ENCODE measurements at places on chromosomes 11 and 22. TPM values are rescaled to one million over a fixed set of nuclear protein-coding genes. Genes with fewer than 3 reads are reported as not detected.
A peak's percentile ranks its signal among the peaks of the same experiment; 100 is the strongest.

- no peak overlapping the region for H3K4me3 ChIP-seq
- no peak overlapping the region for H3K27ac ChIP-seq
- H3K4me1 ChIP-seq = no peaks in the 10 kb centered on the region
- DNase-seq = no peak
- no peaks in the 10 kb centered on the region for H3K27me3 ChIP-seq
Observed at GRCh38 chr11:13134886-13135285, 125.8 kb downstream of the RASSF10 start.

DNA sequence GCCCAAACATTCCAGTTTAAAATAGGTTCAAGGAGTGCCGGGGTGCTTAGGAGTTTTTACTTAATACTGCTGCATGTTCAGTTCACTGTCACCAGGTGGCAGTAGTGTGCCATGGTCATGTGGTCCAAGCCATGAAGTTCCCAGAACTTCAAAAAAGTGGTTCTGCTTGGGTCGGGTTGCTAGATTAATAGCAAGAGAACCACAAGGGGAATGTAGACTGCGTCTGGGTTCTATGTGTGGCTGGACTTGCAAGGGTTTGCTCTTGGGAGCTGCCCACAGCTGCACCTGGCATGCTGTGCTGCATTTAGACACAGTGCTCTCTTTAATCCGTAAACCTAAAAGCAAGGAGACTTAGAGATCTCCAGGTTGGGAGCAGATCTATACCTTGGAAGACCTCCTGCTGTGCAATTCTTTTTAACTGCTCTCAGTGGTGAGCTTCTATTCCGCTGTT lies 6.5 kb upstream of the SPON1 start:
- H3K4me3 ChIP-seq = no peak overlapping the region
- no peak overlapping the region for H3K27ac ChIP-seq
- peak; percentile 58 for DNase-seq
- no peaks in the 10 kb centered on the region for H3K27me3 ChIP-seq

DNA sequence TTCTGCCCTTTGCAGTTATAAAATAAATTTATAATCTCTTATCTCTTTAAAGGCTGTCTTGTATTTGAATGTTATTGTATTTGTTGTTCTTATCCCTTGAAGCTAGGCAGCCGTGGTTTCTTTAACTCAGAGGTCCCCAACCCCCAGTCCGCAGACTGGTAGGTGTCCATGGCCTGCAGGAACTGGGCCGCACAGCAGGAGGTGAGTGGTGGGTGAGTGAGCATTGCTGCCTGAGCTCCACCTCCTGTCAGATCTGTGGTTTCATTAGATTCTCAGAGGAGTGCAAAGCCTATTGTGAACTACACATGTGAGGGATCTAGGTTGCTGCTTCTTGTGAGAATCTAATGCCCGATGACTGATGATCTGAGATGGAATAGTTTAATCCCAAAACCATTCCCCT lies 380.0 kb upstream of the CCDC90B start:
- H3K27ac ChIP-seq = no peak overlapping the region
- no peak for DNase-seq
- no peak overlapping the region for H3K4me3 ChIP-seq
- no peaks in the 10 kb centered on the region for H3K4me1 ChIP-seq

DNA sequence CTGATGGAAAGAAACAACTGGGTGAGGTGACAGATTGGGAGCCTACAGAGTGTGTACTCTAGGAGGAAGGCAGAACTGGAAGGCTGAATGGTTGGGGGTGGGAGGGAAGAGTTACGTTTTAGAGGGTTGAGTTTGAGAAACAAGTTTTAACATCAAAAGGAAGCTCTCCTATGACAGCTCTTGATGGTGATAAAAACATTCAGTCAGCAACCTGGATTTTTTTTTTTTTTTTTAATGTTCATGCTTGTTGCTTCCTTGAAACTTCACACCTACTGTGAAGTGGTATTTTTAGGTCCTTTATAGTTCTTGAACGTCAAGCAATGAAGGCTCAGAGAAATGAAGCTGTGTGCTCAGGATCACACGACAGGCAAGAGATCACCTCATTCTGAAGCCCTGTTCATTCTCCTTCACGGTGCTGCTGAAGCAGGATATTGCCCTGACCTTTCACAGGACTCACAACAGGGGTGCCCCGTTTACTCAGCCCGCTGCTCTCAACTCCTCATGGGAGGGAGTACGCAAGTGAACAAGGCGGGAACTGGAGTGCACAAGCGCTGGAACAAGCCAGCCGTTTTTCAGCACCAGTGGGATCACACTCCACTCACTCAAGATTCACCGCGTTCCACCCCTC lies 1.6 kb upstream of the TMEM109 start:
- H3K4me1 ChIP-seq = peaks cover 44% of the 10 kb centered on the region
- H3K36me3 ChIP-seq = no peaks in the 10 kb centered on the region
- peak overlapping the region; percentile 94 for H3K27ac ChIP-seq
- peak; percentile 71 for DNase-seq
- no peaks in the 10 kb centered on the region for H3K27me3 ChIP-seq

Gene ARL14EP
- 43.5 TPM for total RNA-seq

GRCh38 chr11:128725630-128726319 lies 31.9 kb downstream of the FLI1 start:
- peak overlapping the region; percentile 65 for H3K27ac ChIP-seq
- H3K27me3 ChIP-seq = no peaks in the 10 kb centered on the region
- H3K4me3 ChIP-seq = peak overlapping the region; percentile 62

GRCh38 chr11:115885535-115886421 lies 381.6 kb upstream of the CADM1 start:
- no peak overlapping the region for H3K4me3 ChIP-seq
- H3K27me3 ChIP-seq = no peaks in the 10 kb centered on the region
- H3K27ac ChIP-seq = no peak overlapping the region
- H3K36me3 ChIP-seq = no peaks in the 10 kb centered on the region
- no peak for DNase-seq

Gene FGF4
- not detected for total RNA-seq

Gene LIF
- not detected for total RNA-seq

Gene OR56A1
- total RNA-seq = not detected

DNA sequence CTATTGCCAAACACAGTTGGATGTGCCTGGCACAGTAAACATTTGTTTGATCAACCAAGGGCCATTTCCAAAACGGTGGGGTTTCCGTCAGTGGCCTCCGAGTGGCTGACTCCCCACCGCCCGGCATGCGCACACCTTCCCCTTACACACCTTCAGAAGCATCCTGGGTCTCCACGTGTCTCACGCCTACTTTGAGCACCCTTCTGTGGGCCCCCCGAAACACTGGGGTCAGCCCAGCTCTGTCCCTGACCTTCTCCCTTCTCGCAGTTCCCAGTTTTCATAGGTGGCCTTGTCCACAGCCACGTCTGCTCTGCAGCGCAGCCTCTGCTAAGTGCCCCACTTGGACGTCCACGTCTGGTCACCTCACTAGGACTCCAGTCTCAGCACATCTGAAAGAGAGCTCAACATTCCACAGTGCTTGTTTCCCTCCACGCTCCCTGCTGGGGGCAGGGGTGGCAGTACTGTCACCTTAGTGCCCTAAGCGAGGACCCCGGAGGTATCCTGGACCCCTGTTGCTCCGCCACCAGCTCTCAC lies 13.2 kb upstream of the SHANK2 start:
- H3K36me3 ChIP-seq = no peaks in the 10 kb centered on the region
- no peaks in the 10 kb centered on the region for H3K4me1 ChIP-seq
- no peaks in the 10 kb centered on the region for H3K27me3 ChIP-seq
- no peak for DNase-seq
- H3K27ac ChIP-seq = no peak overlapping the region

Gene CAPN1
- total RNA-seq = 157 TPM

- peaks cover 79% of the 10 kb centered on the region for H3K4me1 ChIP-seq
- peak within 1 kb of the TSS; percentile 71 for H3K4me3 ChIP-seq
- DNase-seq = peak; percentile 46
- peaks cover 20% of the 10 kb centered on the region for H3K36me3 ChIP-seq
- H3K27me3 ChIP-seq = no peaks in the 10 kb centered on the region
Observed at GRCh38 chr22:37639070-37639760, at the start of gene SH3BP1. Gene SH3BP1 (plus strand): TSS chr22:37639669. CDS start chr22:37639788, 119 bp downstream.

Gene SLC29A2
- 17.0 TPM for total RNA-seq

- H3K4me1 ChIP-seq = no peaks in the 10 kb centered on the region
- H3K36me3 ChIP-seq = no peaks in the 10 kb centered on the region
- H3K4me3 ChIP-seq = no peak overlapping the region
- no peak for DNase-seq
- no peak overlapping the region for H3K27ac ChIP-seq
Observed at GRCh38 chr11:76216536-76217325, 10.4 kb upstream of the WNT11 start.

- no peaks in the 10 kb centered on the region for H3K36me3 ChIP-seq
- no peak overlapping the region for H3K4me3 ChIP-seq
- H3K4me1 ChIP-seq = no peaks in the 10 kb centered on the region
- no peak for DNase-seq
Observed at GRCh38 chr22:37105154-37105553, 4.4 kb downstream of the TMPRSS6 start.

- H3K27me3 ChIP-seq = no peaks in the 10 kb centered on the region
- H3K27ac ChIP-seq = no peak overlapping the region
- no peak for DNase-seq
- no peaks in the 10 kb centered on the region for H3K4me1 ChIP-seq
- no peak overlapping the region for H3K4me3 ChIP-seq
Observed at GRCh38 chr22:39183991-39184585, 31.6 kb upstream of the CBX7 start.

GRCh38 chr22:39932166-39932565 lies 28.0 kb upstream of the TMA7B start:
- no peak for DNase-seq
- peaks cover 96% of the 10 kb centered on the region for H3K4me1 ChIP-seq
- peak overlapping the region; percentile 79 for H3K27ac ChIP-seq
- no peaks in the 10 kb centered on the region for H3K27me3 ChIP-seq

GRCh38 chr11:130237282-130238006 lies 77.3 kb downstream of the ZBTB44 start:
- DNase-seq = no peak
- peaks cover 33% of the 10 kb centered on the region for H3K36me3 ChIP-seq
- H3K4me1 ChIP-seq = no peaks in the 10 kb centered on the region
- H3K27me3 ChIP-seq = no peaks in the 10 kb centered on the region
- H3K4me3 ChIP-seq = no peak overlapping the region
- H3K27ac ChIP-seq = no peak overlapping the region

GRCh38 chr11:4662876-4663275 lies 19.1 kb downstream of the OR51E1 start:
- no peak overlapping the region for H3K27ac ChIP-seq
- no peak overlapping the region for H3K4me3 ChIP-seq
- no peaks in the 10 kb centered on the region for H3K27me3 ChIP-seq
- DNase-seq = no peak
- H3K4me1 ChIP-seq = no peaks in the 10 kb centered on the region

- DNase-seq = no peak
- H3K36me3 ChIP-seq = no peaks in the 10 kb centered on the region
- H3K4me3 ChIP-seq = no peak overlapping the region
- H3K27me3 ChIP-seq = no peaks in the 10 kb centered on the region
- peaks cover 10% of the 10 kb centered on the region for H3K4me1 ChIP-seq
- H3K27ac ChIP-seq = no peak overlapping the region
Observed at GRCh38 chr11:12232817-12233601, 122.6 kb downstream of the MICAL2 start.

Gene RPS19BP1
- total RNA-seq = 43.1 TPM

DNA sequence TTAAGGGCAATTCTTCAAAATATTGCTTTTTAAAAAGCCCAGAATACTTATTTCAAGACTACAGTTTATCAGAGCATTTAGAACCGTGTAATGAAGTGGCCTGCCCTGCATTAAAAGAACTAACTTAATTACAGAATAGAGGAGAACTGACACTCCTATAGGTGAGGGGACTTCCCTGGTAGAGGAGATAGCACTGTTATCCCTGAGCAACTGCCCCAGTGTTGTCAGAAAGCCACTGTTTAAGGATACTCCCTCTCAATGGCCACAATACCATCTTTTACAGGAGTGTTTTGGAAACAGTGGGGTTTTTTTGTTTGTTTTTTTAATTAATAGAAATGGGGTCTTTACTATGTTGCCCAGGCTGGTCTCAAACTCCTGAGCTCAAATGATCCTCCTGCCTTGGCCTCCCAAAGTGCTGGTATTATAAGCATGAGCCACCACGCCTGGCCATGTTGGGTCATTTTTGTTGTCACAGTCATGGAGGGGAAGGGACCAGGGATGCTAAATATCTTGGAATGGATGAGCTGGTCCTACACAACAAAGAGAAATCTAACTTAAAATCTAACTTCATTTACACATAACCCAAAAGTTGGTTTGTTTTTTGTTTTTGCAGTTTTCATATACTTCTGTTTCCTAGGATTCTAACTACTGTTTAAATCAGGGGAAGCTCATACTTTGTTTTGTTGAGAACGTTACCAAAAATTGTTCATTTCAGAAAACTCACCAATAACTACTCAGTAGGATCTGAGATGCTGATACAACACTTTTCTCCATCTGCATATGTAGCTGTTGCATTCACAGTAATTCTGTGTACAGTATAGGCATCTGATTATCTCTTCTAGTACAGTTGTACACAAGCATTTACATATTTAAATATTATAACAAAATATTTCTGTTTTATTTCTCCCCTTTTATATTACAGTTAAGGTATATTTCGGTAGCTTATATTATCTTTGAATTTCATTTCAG lies 8.1 kb downstream of the RPL27A start:
- H3K27ac ChIP-seq = no peak overlapping the region
- H3K36me3 ChIP-seq = peaks cover 12% of the 10 kb centered on the region
- H3K4me1 ChIP-seq = peaks cover 10% of the 10 kb centered on the region
- DNase-seq = no peak

DNA sequence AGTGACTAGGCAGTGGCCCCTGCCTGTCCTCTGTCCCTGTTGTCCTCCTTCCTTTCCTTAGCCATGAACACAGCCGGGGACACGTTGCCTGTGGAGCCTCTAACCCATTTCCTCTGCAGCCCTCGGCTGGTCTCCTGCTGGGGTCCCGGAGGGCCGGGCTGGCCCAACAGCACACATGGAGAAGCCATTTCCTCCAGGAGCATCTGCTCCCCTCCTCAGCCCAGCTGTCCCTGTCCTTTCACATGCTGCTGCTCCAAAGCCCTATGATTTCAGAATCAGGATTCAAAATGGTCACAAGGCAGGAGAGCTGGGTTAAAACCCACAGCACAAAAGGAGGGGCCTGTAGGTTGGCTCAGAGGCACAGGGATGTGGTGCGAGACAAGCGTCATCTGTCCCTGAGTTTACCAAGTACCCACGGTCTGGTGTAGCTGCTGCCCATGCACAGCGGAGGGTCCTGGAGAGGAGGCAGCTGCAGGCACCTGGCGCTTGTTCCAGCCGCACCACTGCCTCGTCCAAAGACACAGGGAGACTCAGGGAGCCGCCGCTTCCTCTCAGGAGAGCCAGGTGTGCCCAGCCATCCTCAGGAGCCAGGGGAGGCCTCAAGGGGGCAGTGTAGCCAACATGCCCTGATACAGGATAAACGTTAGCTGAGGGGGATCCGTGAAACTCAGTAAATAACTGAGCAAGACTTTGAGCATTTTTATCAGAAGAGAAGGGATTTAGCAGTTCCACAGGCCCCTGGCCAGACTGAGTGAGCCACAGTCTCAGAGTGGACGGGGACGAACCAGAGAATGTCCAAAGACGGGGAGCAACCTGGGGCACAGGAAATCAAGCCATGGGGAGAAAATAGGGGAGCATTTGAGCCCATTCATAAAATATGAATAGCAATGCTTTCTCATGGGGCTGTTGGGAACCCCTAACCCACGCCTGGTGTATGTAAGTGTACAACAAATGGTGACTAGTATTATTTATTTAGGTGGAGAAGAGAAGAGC lies 3.9 kb upstream of the VSIG10L2 start:
- H3K27me3 ChIP-seq = no peaks in the 10 kb centered on the region
- DNase-seq = peak; percentile 44

Measured in naive thymus-derived CD4-positive, alpha-beta T cell (primary cell).